Endothelial cell of umbilical vein (primary cell): ENCODE measurements at places on chromosomes 2 and 18. TPM values are rescaled to one million over a fixed set of nuclear protein-coding genes. Genes with fewer than 3 reads are reported as not detected.

Gene CD207
- not detected in 2 replicates for total RNA-seq

Gene TBR1
- 0.09 and 0.11 TPM in 2 replicates for total RNA-seq

Gene CNTNAP5
- total RNA-seq = not detected in 2 replicates

Gene REL
- total RNA-seq = 11.7 and 12.8 TPM in 2 replicates

Gene TTC31
- total RNA-seq = 20.1 and 21.8 TPM in 2 replicates

Gene LHCGR
- total RNA-seq = not detected in 2 replicates

Gene OSBPL6
- total RNA-seq = 2.3 TPM in 2 replicates

Gene PDE11A
- 0.25 and 0.51 TPM in 2 replicates for total RNA-seq

Gene HOXD12
- not detected in 2 replicates for total RNA-seq
